ENCODE measurements at places on chromosomes 1 and 21. TPM values are rescaled to one million over a fixed set of nuclear protein-coding genes. Genes with fewer than 3 reads are reported as not detected.

PTGFR gene
- total RNA-seq = 77.5 TPM

TCEANC2 gene
- 5.4 TPM for total RNA-seq

TMIGD3 gene
- not detected for total RNA-seq

PRAMEF14 gene
- total RNA-seq = not detected

DNA sequence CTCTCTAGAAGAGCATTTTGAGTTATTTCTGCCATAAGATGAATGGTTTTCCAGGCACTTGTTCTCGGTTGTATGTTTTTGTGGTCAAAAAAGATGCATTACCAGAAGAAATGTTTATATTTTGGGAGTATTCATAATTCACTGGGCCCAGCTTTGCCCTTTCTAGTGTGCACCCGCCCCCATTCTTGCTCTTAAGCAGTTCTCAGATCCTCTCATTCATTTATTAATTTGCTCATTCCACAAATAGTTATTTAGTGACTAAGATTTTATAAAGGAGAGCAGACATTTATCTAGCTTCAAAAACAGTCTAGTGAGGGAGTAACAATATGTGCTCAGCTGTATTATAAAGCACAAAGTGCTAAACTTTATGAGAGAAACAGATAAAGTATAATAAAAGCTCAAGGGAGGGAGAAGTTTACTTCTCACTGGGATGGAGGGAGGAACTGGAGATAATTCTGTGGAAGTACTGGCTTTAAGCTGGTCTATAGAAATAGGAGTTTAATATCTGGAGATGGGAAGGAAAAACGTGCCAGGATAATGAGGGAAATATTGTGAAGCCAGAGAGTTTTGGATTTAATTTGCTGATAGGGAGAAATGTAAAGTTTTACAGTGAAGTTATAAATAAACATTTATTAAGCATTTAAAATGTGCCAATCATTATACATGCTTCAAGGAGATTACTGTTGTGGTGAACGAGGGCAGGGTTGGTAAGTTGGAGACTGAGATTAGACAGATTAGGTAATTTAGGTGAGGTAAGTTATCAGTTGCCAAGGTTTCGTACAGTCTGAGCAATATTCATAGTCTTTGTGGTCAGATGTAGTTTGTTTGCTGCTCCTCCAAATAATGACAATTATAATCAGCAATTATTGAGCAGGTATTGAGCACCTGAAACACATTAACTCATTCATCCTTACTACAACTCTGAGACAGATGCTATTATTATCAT is 9.1 kb upstream of the MACF1 start:
- DNase-seq = peak; percentile 56

DNA sequence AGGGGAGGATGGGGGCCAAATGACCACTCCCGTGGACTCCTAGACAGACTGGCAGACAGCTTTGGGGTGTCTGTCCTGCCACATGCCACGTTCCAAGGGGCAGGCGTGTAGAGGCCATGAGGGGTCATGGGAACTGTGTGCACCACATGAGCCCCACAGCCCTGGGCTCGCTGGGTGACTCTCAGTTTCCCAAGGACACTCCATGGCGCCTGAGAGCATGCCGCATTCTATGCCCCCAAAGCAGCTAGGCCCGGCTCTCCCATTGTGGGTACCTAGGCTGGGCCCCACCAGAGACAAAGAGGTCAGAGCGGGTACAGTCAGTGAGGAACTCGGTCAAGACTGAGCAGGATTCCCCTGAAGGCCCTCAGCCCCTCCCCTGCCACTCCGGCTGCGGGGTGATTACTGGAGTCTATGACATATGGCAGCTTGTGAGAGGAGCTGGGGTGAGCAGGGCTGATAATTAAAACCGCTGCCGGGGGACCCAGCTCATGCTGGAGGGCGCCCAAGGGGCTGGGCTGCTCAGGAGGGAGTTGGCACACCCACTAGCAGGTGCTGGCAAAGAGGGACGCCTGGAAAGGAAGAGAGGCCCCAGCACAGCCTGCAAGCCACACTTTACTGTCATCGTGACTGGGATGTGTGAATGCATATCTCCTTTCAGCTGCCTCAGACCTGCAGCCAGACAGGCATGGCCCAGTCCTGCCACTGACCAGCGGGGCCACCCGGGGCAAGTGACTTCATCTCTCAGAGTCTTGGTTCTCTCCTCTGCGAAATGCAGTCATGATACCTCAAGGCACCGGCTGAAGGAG is 8.4 kb downstream of the LRP8 start:
- DNase-seq = no peak

DNA sequence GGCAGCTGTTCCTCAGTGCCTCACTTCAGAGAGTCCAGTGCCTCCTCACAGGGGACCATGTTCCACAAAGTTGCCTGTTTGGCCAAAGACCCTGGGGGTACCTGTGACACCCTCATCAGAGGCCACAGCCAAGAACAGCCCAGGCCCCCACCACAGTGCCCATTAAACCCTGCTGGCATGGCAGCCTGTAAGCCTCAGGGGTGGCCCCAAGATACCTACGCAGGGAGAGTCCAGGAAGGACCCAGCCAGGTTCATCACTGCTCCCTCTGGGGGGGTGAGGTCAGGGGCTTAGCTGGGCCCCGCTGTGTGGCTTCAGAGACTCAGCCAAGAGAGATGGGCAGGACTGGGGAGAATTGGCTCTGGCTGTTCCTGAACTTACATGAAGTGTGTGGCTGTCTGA is 19.1 kb upstream of the PRDM16 start:
- no peak for DNase-seq

GRCh38 chr1:206578978-206579374 is 33.3 kb downstream of the EIF2D start:
- DNase-seq = no peak

GRCh38 chr1:25023826-25024225 is 93.8 kb upstream of the RUNX3 start:
- no peak for DNase-seq

DNA sequence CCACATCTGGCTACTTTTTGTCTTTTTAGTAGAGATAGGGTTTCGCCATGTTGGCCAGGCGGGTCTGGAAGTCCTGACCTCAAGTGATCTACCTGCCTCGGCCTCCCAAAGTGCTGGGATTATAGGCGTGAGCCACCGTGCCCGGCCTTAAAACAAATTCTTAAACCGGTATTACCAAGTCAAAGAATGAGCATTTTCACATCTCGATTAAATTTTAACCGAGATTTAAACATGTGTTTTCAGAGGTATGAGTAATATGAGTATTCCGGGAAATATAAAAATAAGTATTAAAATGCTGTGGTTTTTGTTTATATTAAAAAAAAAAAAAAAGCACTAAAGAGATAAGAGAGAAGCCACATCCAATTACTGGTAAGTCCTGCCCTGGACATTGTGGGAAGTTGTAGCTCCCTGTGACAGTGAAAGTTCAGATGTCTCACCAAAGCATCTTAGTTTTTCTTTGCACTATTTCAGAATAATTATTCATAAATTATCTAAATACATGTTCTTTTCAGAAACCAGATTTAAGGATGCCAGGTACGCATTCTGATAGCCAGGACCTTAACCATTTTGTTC is 24.9 kb downstream of the ZNF281 start:
- no peak for DNase-seq

DNA sequence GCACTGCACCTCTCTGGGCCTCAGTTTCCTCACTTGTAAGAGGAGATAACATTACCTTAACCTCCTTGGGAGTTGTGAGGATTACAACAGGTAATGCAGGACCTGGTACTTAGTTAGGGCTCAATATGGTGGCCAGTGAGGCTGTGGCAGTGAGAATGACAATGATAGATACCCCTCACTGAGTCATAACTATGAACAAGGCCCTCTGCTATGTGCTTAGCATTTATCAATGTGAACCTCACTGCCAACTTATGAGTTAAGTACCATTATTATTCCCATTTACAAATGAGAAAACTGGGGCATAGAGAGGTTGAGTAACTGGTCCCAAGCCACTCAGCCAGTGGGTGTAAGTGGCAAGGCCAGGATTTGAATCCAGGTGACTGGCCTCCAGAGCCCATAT is 64.4 kb downstream of the HMGB4 start:
- DNase-seq = peak; percentile 46

- no peak for DNase-seq
Observed at GRCh38 chr1:40664791-40665190, 691 bp downstream of the RIMS3 start.

- DNase-seq = no peak
Observed at GRCh38 chr1:161970633-161971032, 53.0 kb downstream of the OLFML2B start.

GRCh38 chr21:9758141-9758540 is 763.2 kb upstream of the TPTE start:
- DNase-seq = no peak

DNA sequence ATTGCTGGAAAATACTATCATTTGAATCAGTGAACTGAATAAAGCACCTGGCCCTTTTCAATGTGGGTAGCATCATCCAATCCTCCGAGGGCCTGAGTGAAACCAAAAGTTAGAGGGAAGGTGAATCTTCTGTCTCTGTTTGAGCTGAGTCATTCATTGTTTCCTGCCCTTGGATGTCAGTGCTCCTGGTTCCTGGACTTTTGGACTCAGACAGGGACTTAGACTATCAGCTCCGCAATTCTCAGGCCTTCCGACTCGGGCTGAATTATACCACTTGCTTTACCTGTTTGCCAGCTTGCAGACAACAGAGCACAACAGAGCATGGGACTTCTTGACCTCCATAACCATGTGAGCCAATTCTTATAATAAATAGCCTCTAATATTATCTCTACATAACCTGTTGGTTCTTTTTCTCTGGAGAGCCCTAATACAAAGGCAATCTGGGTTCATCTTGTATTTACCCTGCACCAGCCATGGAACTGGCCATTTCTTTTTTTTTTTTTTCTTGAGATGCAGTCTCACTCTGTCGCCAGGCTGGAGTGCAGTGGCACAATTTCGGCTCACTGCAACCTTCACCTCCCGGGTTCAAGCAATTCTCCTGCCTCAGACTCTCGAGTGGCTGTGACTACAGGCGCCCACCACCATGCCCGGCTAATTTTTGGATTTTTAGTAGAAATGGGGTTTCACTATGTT is 19.2 kb upstream of the VASH2 start:
- DNase-seq = no peak

DNA sequence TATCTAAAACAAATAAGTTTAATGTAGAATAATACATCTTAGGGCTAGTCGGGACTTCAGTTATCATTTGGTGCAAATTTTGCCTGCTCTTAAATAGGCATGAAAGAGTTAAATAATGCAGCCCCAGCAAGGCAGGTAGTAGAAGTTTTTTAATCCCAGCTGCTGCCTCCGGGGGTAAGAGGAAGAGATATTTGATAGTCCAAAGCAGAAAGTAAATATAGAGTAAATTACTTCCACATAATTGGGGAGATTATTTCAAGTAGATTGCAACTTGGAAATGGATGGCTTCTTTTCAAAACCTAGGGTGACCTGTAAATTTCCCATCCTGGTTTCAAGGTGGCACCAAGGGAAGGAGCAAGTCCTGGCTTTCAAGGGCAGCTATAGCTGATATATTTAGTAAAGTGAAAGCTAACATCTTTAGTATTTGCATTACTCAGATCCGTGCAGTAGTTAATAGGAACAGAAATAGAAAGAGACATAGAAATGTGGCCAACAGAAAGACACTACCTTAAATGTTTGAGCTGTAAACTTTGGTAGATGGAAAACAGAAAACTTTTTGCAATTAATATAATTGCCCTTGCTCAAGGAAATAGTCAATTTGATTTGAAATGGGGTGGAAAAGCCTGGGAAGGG is 109.1 kb downstream of the LMO4 start:
- DNase-seq = no peak

- peak; percentile 88 for DNase-seq
Observed at GRCh38 chr1:12456979-12457378, 161.0 kb downstream of the DHRS3 start.

- DNase-seq = no peak
Observed at GRCh38 chr1:110130989-110131388, 18.7 kb downstream of the UBL4B start.

GRCh38 chr1:246319083-246319714 is 187.9 kb downstream of the SMYD3 start:
- DNase-seq = no peak

All from fibroblast of the aortic adventitia (primary cell).